ENCODE measurements at places on chromosomes 5 and 9. TPM values are rescaled to one million over a fixed set of nuclear protein-coding genes. Genes with fewer than 3 reads are reported as not detected.

The CDO1 gene
- total RNA-seq = 1.4 TPM

- H3K4me1 ChIP-seq = peaks cover 16% of the 10 kb centered on the region
- DNase-seq = no peak
- H3K27ac ChIP-seq = no peak overlapping the region
Measured at GRCh38 chr5:123035918-123036390, 571 bp downstream of the PPIC start.

DNA sequence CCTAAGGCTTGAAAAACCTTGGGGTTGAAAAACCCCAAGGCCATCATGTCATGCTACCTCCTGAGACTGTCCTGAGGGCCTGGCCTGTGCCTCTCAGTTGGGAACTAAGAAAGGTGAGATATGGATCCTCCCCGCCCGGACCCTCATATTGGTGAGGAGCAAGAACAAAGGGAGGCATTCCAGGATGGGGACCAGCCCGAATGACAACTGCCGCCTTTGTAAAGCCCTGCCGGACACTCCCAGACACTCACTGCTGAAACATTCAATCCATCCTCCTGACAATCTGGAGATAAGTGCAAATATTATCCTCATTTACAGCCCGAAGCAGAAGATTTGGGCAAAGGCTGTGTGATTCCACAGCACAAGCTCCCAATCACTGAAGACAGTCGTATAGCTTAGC lies 298.3 kb downstream of the NSG2 start:
- no peaks in the 10 kb centered on the region for H3K36me3 ChIP-seq
- DNase-seq = no peak
- no peak overlapping the region for H3K27ac ChIP-seq
- no peaks in the 10 kb centered on the region for H3K4me1 ChIP-seq
- H3K27me3 ChIP-seq = no peaks in the 10 kb centered on the region
- H3K4me3 ChIP-seq = no peak overlapping the region

DNA sequence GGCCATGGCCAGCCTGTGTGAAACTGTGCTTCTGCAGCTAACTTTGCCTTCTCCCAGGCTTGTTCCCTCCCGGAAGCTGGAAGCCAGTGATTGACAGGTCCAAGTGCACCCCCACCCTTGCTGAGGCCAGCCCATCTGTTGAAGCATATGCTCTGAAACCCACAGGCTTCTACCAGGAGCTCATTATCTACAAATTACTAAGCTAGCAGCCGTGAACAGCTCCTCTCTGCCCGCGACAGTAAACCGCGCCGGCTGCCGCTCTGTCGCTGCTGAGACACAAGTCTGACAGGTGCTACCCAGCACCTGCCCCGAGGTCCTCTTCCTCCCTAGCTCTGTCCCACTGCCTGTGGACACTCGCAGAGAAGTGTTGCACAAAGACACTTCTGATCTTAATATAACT lies 490.9 kb downstream of the GADD45G start:
- H3K27ac ChIP-seq = no peak overlapping the region
- no peaks in the 10 kb centered on the region for H3K27me3 ChIP-seq
- no peak overlapping the region for H3K4me3 ChIP-seq
- no peaks in the 10 kb centered on the region for H3K36me3 ChIP-seq

DNA sequence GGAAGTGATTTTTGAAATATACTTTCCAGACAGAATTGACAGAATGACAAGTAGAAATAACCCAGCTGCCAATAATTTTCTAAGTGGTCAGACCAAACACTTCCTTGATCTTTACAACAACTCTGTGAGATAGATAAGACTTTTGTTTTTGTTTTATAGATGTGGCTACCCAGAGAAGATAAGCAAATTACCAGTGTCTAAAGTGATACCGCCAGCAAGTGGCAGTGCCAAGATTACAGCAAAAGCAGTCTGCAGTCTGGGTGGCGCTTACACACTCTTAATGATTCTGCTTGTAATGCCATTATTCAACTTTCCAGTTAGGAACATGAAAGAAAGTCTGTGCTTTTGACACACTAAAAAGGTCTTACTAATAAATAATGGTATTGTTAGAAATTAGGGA lies 92.1 kb downstream of the HCN1 start:
- H3K4me3 ChIP-seq = no peak overlapping the region
- H3K27me3 ChIP-seq = no peaks in the 10 kb centered on the region

DNA sequence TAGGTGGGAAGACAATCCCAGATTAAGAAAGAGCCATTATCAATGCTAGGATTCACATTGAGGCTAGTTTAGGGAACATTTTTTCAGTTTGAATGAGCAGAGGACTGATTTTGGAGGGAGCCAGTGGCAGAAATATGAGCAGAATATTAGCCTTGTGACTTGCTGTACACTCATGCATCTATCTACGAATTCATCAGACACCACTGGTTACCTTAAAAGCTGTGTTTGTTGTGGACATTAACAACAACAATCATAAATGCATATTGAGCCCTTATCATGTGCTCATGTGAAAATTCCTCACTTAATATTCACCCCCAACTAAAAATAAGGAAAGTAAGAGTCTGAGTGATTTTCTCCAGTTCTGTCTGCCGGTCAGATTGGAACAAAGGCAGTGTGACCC lies 9.9 kb upstream of the SH3TC2 start:
- no peak for DNase-seq
- no peaks in the 10 kb centered on the region for H3K4me1 ChIP-seq
- H3K36me3 ChIP-seq = no peaks in the 10 kb centered on the region
- H3K27me3 ChIP-seq = no peaks in the 10 kb centered on the region

GRCh38 chr5:57956636-57957035 lies 474.0 kb upstream of the ACTBL2 start:
- no peaks in the 10 kb centered on the region for H3K36me3 ChIP-seq
- no peaks in the 10 kb centered on the region for H3K27me3 ChIP-seq
- no peak overlapping the region for H3K27ac ChIP-seq
- DNase-seq = no peak
- H3K4me1 ChIP-seq = no peaks in the 10 kb centered on the region
- no peak overlapping the region for H3K4me3 ChIP-seq

Measured in CD4-positive, alpha-beta memory T cell (primary cell).